ENCODE measurements at places on chromosomes 7 and 10. TPM values are rescaled to one million over a fixed set of nuclear protein-coding genes. Genes with fewer than 3 reads are reported as not detected.

The GJD4 gene
- total RNA-seq: not detected

The CALML3 gene
- total RNA-seq: 0.07 TPM

The ZDHHC4 gene
- total RNA-seq: 67.9 TPM

The OR2A7 gene
- 11.3 TPM for total RNA-seq

DNA sequence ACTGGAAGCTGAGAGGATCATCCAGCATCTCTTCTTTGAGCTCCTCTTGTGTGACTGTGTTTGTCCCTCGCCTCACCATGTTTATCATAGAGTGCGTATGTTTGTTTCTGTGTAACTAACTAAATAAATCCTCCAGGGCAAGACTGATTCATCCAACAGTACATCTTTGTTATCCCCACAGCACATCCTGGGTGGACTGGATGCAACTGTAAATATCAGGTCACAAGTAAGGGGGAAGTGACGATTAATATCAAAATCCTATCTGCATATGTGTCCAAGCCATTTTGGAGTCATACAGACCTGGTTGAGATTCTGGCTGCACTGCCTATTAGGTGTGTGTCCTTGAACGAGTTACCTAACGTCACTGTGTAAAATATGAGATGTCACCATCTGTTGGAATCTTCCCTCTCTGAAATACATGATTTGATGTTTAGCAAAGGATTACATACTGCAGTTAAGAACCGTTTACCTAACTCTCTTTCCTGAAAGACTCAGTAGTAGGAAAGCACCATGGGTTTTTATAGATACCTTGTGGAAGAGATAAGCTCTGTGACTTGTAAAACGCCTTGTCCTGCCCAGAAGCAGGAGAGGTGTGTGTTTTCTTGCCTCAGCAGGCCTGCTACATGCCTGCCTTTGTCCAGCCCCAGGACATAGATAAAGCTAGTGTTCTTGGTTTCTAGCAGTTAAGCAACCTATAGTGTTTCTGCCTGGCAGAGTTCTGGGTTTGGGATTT lies 25.8 kb downstream of the WBP1L start:
- peak overlapping the region; percentile 86 for H3K27ac ChIP-seq
- peaks cover 67% of the 10 kb centered on the region for H3K4me1 ChIP-seq
- no peak for DNase-seq
- no peaks in the 10 kb centered on the region for H3K36me3 ChIP-seq
- no peak overlapping the region for H3K4me3 ChIP-seq

DNA sequence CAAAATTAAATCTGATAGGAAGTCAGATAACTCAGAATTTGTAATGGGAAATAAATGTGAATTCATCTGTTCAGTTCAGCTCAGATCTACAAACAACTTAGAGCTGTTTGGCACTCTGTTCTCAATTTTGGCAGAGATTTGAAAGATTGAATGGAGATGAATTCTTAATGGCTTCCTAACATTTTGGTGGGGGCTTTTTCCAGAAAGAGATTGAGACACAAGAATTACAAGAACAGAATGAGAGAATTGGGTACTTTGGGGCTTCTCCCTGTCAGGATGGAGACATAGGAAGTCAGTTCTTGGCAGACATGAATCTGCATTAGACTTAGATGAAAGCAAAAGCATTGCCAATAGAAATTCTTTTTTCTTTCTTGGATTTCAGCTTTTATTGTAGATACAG lies 39.0 kb upstream of the PTPRZ1 start:
- peaks cover 13% of the 10 kb centered on the region for H3K27me3 ChIP-seq
- no peak overlapping the region for H3K4me3 ChIP-seq
- DNase-seq: no peak
- no peak overlapping the region for H3K27ac ChIP-seq
- H3K4me1 ChIP-seq: no peaks in the 10 kb centered on the region
- H3K36me3 ChIP-seq: no peaks in the 10 kb centered on the region

GRCh38 chr7:103771294-103771693 lies 218.2 kb downstream of the RELN start:
- H3K27ac ChIP-seq: no peak overlapping the region
- H3K27me3 ChIP-seq: peaks cover 3% of the 10 kb centered on the region
- H3K4me1 ChIP-seq: peaks cover 21% of the 10 kb centered on the region
- H3K36me3 ChIP-seq: no peaks in the 10 kb centered on the region

DNA sequence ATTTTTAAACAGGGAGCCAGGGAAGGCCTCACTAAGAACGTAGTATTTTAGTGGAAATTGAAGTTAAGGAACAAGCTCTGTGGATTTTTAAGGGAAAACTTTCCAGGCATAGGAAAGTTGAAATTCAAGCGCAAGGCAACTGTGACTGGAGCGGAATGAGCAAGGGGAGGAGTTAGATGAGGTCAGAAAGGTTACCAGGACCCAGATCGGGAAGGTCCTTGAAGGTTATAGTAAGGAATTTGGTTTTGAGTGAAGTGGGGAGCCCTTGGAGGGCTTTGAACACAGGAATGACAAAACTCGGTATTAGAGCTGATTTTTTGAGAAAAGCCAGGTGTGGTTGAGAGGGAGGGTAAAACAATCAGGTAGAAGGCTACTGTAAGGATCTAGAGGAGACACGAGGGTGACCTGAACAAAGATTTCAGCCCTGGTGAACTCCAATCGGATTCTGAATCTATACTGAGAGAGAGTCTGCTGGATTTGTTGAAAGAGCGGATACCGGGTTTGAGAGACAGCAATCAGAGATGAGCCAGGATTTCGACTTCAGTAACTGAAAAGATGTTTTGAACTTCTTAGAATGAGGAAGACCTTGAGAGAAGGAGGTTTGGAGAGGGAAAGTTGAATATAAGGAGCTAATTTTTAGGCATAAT lies 1013.9 kb downstream of the NRG3 start:
- no peak overlapping the region for H3K27ac ChIP-seq
- H3K27me3 ChIP-seq: peaks cover 3% of the 10 kb centered on the region

DNA sequence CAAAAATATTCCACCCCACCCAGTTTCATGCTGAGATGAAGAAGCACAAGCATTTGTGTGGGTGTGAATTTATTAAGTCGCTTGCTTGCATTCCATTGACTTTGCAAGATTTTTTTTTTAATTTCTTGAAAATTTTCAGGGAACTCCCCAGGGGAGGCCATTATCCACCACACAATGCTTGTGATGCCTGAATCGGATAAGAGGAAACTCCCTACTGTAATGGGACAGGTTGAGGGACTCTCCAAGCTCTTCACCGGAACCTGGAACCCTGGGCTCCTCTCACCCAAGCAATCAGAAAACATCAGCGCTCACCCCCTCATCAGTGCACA lies 153.6 kb upstream of the ZMIZ1 start:
- H3K36me3 ChIP-seq: no peaks in the 10 kb centered on the region
- no peak for DNase-seq
- H3K27ac ChIP-seq: no peak overlapping the region
- H3K4me3 ChIP-seq: no peak overlapping the region
- H3K27me3 ChIP-seq: peaks cover 7% of the 10 kb centered on the region

- DNase-seq: no peak
- no peak overlapping the region for H3K4me3 ChIP-seq
- H3K27me3 ChIP-seq: no peaks in the 10 kb centered on the region
- no peaks in the 10 kb centered on the region for H3K4me1 ChIP-seq
- no peak overlapping the region for H3K27ac ChIP-seq
Observed at GRCh38 chr10:69045441-69046300, 42.2 kb upstream of the SRGN start.
